CD4-positive, alpha-beta T cell treated with Interleukin-21 for 1 hour (primary cell): ENCODE measurements at places on chromosomes 1 and 21.
A peak's percentile ranks its signal among the peaks of the same experiment; 100 is the strongest.

DNA sequence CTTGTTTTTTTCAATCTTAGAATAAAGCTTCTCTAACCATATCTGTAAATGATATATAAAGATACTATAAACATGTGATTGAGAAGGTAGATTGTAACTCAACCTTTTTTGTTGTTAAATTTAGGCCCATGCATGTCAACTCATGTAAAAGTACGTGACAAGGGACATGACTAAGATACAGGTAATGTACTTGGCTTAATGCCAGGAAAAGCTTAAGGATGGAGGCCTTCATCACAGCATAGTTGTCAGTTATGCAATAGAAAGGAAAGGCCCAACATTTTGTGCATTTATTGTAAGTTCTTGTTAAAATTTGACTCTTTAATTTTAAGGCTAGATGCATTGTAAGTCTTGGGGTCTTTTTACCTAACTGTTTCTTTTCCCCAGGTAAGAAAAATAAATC is 305.1 kb downstream of the LTN1 start:
- no peak for DNase-seq

- DNase-seq = no peak
These were observed 53.1 kb upstream of the ADAR start for GRCh38 chr1:154661110-154661509.

GRCh38 chr1:85935234-85935633 is 221.3 kb downstream of the COL24A1 start:
- no peak for DNase-seq

DNA sequence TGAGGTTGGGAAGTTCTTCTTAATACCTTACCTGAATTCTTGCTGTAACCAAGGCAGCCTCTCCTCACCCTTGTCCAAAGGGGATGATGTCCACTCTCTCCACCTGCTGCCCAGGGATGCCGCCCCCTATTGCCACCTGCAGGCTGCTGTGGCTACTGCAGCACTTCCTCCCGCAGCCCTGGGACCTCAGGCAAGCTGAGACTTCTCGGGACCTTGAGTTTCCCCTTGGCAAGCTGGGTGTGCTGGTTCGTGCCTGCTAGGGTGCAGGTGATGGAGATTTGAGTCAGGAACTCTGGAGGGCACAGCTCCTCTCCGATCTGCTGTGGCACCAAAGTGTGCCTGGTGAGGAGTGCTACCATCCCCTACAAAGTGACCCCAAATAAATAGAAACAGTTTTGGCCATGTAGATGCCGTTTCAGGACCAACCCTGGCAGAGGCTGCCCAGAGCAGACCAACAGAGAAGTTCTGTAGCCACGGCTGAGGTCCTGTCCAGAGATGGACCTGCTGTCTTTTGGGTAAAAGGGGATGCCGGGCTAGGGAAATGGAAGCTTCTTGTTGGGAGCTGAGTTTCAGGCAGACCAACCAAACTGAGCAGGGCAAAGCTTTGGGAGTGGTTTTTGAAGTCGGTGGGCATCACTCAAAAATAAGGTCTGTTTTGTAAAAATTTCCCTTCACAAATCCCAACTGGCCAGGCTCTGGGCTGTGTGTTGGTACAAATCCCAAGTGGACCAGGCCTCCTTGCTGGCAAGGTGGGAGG is 31.7 kb downstream of the RUNX3 start:
- DNase-seq = peak; percentile 56

DNA sequence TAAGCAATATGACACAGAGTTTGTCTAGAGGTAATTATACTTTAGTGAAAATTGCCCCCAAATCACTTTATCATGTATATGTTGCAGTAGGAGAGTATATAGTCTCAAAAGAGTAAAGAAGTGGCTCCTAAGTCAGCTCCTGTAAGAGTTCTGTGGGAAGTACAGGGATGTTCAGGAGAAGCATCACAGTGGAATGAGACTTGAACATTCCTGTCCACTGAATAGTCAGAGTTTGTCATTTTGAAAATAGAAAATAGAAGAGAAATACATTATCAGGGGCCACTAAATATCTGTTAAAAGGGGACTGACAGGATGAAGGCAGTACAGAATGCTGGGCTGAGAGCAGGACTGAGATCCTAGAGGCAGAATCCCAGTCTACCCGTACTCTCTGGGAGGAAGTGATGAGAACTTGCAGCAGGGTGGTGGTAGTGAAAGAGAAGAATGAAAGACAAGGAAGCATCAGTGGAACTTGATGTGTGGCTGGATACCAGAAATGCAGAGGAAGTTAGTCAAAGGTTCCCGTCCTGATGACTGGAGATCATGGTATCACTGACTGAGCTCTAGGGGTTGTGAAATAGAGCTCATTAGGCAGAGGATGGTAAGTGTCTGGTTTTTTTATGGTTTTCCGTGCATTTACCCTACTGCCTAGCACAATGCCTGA is 153.4 kb downstream of the FMN2 start:
- DNase-seq = no peak

GRCh38 chr1:95532335-95532734 is 298.3 kb downstream of the RWDD3 start:
- no peak for DNase-seq

DNA sequence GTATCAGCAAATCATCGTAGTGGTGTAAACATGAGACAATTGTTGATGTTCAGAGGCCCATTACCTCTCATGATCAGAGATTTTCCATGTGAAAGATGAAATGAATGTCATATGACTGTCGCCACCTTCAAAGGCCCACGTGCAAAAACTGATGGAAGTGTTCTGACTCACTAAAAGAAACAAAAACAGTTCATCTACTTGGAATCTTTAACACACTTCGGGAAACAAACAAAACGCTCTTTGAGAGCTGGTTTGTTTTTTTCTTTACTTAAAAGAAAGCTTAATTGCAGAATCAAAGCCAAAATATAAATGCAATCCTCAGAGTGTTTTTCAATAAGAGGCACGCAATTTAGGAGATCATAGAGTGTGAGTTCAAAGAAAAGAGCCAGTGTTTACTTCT is 100.8 kb downstream of the PLPPR4 start:
- DNase-seq = no peak

- DNase-seq = no peak
These were observed 195.0 kb downstream of the GIPC2 start for GRCh38 chr1:78240755-78241154.

DNA sequence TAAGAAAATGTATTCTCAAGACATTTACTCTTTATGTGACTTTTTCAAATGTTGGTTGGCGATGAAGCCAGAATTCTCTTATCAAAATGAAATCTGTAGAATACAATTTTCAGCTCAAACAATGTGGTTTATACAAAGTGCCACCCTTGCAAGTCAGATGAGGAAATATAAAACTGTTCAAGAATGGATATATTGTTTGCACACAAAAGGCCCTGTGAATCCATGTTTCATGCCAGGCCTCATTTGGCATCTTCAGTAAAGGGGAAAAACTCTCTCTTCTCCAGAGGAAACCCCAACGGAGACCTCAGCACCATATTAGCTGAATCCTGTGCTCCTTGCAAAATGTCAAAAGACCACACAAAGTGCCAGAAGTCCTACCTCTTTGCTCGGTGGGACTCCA is 310.4 kb downstream of the RRAGC start:
- no peak for DNase-seq

DNA sequence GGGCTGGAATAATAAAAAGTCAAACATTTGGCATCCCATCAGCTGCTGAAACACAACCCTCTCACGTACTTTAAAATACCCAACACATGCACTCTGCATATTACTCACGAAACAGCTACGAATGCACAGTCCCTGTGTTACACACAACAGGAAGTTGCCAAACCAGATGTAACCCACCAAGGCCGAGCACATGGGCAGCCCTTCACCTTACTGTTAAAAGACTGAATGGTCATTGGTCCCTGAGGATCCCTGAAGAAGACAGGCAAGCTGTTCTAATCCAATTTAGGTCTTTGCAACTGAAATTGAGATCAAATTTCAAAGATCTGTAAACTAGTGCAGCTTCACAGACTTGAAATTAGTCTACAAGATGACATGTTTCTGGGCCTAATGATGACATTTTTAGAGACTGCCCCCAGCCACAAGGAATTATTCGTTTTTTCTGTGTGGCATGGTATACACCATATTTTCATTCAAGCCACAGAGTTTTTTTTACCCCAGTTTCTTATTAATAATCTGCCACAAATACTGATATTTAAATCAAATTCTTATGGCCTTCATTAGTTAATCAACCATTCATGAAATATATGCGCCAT is 25.6 kb upstream of the IER5 start:
- DNase-seq = peak; percentile 37

DNA sequence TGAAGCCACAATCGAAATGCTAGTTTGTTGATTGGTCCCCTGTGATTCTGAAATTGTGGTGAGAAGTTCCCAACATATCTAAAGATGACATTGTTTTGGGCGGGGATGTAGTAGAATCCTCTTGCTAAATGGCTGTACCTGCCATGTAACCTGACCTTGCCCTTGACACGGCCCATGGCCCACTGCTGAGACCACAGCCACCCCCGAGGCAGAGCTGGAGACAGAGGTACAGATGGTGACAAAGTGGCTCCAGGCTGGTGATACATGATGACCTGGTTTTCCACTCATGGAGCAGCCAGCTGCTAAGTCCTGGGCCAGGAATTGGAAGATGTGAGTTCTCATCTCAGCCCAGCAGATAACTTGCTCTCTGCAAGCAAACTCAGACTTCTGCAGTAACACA is 226.5 kb downstream of the FOXD2 start:
- DNase-seq = no peak

GRCh38 chr1:86460998-86461397 is 7.7 kb upstream of the CLCA1 start:
- no peak for DNase-seq

- DNase-seq = no peak
These were observed 1.8 kb downstream of the AGL start for GRCh38 chr1:99851850-99852454.

- peak; percentile 86 for DNase-seq
These were observed 800 bp downstream of the HIPK1 start for GRCh38 chr1:113929750-113930498.

- no peak for DNase-seq
These were observed 3.0 kb downstream of the TIMM17A start for GRCh38 chr1:201958348-201958747.

DNA sequence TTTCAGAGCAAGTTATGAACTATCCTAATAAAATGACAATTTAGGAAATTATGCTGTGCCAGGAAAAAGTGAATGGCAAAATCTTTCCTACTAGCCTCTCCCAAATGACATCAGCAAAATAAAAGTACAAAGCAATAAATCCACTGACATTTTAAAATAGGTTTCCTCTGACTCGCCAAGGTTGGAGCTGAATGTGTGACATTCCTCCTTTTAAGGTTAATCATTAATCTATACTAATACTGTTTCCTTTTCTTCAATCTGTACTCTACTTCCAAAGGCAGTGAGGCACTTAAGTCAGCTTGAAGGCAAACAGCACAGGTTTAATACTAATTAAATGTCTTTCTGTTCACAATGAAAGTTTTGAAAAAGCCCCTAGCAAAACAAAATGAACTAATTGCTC is 15.7 kb downstream of the RNF19B start:
- no peak for DNase-seq

DNA sequence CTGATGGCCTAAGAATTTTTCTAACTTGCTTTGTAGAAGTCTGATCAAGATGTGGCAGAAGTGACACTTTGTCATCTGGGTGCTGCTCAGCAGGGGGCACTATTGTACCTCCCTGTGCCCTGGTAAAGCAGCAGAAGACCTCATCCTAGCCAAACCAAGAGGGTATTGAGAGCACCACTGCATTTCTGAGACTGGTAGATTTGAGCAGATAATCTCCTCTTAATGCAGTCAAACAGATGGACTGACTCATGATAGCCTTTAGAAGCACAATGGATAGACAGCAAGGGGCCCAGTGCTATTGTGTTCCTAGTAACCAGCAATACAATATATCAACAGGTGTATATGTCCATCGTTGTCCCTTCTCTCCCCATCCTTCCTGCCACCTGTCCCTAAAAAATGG is 5.7 kb downstream of the TPM3 start:
- peak; percentile 75 for DNase-seq

- no peak for DNase-seq
These were observed 15.2 kb upstream of the GPR153 start for GRCh38 chr1:6275826-6276782.

DNA sequence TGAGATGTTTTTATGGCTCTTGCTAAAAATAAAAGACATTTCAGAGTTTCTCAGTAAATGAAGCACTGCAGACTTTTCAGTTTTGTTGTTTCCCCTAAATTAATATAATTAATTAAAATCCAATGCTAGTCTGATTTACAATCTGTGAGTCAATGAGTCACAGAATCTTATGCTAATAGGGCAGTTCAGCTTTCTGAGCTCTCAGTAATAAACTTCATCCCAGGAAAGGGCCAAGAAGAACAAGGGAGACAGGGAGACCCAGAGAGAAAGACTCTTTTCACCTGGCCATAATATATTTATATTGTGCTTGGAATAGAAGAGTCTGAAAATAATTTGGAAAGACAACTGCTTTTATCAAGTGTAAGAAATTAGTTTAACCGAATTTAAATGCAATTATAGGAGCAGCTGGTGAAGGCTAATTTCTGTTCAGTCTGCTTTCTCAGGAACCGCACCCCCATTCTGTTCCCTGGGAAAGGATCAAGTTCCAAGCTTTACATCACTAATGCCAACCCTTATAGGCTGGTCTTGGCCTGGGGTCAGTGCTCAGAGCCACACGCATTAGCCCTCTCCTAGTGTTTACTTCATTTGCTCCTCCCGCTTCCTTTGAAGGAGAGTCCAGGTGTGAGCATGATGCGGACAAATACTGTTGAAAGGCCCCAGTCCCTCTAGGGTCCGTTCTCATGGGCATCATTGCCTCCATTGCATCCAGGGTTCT is 145.6 kb downstream of the ZBTB18 start:
- no peak for DNase-seq

- no peak for DNase-seq
These were observed 290.6 kb downstream of the SDCCAG8 start for GRCh38 chr1:243546457-243546856.

DNA sequence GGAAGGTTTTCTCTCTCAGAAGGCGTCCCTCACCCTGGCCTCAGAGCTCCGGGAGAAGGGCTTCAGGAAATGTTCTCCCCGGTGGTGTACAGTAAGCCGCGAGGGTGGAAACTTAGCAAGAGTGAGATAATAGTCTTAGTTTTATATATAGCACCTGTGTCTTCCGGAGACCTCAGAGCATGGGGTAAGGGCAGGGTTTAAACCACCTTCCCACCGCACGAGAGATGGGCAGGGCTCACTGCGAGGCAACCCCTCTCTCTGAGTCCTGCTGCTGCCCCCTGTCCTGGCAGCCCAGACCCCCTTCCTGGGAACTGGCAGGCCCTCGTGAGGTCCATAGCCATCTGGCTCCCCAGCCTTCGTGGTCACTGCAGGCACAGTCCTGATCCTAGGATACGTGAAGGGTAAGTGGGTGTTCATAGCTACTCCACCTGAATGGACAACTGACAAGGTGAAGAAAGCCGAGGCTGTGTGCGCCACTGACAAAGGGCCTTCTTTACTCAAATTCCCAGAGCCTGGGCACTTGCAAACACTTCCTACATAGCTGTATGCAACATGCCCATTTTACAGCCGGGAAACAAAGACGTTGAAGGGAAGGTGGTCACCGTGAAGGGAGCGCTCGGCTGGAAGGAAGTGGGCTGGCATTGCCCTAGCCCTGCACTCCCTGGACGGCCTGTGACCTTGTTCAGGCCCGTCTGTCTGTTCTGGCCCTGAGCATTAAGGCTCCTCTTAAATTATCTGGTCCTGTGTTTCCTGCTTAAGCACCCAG is 26.9 kb downstream of the ITPKB start:
- DNase-seq = peak; percentile 66

GRCh38 chr1:22436948-22437347 is 14.7 kb upstream of the ZBTB40 start:
- DNase-seq = no peak

GRCh38 chr1:220300442-220301121 is 28.3 kb upstream of the RAB3GAP2 start:
- DNase-seq = no peak
